ENCODE measurements at places on chromosomes 7 and 10. TPM values are rescaled to one million over a fixed set of nuclear protein-coding genes. Genes with fewer than 3 reads are reported as not detected.

DNA sequence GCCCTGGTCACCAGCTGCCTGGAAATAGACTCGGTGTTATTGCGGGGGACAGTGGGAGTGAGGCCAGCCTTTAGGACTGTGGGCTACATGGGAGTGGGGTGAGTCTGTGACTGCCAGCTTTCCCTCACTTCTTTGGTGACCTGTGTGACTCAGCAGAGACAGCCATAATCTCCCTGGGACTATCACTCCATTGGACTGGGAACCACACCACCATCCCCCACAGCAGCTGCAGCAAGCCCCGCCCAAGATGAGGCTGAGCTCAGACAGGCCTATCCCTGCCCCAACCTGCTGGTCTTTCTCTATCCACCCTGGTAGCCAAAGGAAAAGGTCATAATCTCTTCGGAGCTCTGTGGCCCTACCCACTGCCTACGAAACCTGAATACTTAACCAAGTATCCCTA lies 263.2 kb downstream of the FZD1 start:
- no peak for DNase-seq

GRCh38 chr10:5573319-5573950 lies 48.7 kb downstream of the CALML3 start:
- no peak for DNase-seq

SLC18A3 gene
- not detected for total RNA-seq

PHYHIPL gene
- 3.2 TPM for total RNA-seq

HOXA3 gene
- 0.56 TPM for total RNA-seq

EBLN1 gene
- total RNA-seq, result 0.26 TPM

DYDC1 gene
- not detected for total RNA-seq

NME8 gene
- not detected for total RNA-seq

Data from SK-MEL-5 (cell line).